WTC11 (cell line): ENCODE measurements at places on chromosomes 6 and 20.
A peak's percentile ranks its signal among the peaks of the same experiment; 100 is the strongest.

DNA sequence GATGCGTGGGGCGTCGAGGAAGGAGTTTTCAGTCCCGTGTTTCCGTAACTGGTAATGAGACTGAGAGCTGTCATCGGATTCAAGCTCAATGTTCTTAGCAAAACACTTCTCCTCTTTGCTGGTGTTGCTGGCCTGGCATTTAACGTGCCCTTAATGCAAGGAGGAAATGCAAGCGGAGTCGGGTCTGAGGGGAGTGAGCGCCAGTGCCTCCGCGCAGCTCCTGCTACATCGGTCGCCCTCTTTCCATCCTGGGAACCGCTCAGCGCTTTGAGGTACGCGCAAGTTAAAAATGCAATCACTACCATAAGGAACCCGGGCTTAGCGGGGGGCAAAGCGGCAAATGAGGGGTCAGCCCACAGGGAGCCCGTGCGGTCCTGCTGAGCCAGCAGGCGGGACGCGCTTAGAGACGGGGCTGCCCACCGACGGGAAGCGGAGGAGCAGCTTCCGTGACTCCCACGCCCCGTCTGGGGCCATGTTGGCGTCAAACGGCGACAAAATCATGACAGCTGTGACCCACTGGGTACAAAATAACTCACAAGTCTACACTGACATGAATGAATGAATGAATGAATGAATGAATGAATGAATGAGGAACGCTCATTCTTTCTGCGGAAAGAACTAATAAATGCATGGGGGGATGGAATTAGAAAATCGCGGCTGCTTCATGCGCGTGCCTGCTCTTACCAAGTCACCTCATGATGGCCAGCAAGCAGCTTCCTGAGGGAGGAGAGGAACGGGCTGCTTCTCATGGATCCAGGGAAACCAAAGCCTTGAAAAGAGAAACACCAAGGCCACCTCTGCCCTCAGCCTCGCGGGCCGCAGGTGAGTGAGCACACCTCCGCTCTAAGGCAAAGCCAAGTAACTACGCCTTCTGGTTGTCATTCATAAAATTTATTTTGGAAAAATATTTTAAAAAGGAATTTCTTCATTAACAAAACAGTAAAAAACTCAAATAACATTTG is 9.3 kb downstream of the DLL1 start:
- H3K4me3 ChIP-seq: peak overlapping the region; percentile 20
- no peak overlapping the region for H3K27ac ChIP-seq
- peaks cover 18% of the 10 kb centered on the region for H3K36me3 ChIP-seq
- peaks cover 79% of the 10 kb centered on the region for H3K27me3 ChIP-seq

DNA sequence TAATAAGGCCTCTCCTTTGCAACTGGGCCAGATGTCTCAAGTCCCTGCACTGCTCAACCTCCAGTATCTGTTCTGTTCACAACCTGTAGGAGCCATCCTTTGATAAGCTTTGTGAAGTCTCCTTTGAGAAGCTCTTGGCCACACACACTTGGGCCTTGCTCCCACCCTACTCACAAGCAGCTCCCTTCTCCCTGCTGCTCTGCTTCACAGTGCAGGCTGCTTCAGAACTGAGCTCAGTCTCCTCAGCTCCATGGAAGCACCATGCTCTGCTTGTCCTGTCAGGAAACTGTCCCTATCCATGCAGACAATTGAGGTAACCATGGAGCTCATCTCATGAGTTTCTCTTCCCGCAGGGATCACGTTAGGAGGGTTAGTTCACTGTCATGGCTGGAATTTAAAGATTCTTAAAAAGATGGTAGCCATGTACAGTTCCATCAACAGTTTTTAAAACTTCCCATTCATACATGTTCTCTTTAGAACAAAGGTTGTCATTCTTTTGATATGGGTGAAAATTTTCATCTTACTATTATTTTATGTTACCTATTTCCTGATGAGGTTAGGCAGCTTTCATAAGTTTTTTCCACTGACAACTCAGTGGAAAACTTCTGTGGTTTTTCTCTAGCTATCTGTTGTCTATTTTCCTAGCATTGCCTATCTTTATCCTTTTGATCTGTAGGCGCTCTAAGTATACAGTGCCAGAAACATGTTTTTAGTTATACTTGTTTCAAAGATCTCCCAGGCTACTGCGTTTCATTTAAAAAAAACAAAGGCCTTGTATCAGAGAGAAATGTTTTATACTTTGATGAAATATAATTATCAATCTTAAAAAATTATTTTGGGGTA is 62.6 kb downstream of the AK9 start:
- H3K27ac ChIP-seq: no peak overlapping the region
- H3K4me1 ChIP-seq: no peaks in the 10 kb centered on the region
- H3K27me3 ChIP-seq: no peaks in the 10 kb centered on the region
- no peak for DNase-seq
- no peak overlapping the region for H3K4me3 ChIP-seq

- peaks cover under 1% of the 10 kb centered on the region; the same call in 1 of the 2 replicates for H3K36me3 ChIP-seq
- no peaks in the 10 kb centered on the region for H3K27me3 ChIP-seq
- DNase-seq: peak; percentile 22
- no peaks in the 10 kb centered on the region for H3K4me1 ChIP-seq
These were observed 11.9 kb downstream of the C6orf89 start for GRCh38 chr6:36897609-36898008.

DNA sequence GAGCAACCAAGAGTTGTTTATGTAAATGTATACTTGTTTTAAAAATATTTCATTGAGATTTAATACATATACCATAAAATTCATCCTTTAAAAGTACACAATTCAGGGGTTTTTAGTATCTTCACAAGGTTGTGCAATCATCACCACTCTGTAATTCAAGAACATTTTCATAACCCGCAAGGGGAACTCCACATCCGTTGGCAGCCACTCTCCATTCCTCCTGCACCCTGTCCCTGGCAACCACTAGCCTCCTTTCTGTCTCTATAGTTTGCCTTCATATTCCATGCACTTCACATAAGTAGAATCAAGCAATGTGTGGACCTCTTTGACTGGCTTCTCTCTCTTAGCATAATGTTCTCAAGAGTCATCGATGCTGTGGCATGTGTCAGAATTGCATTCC is 104.2 kb upstream of the PDE10A start:
- no peaks in the 10 kb centered on the region for H3K4me1 ChIP-seq
- no peaks in the 10 kb centered on the region for H3K36me3 ChIP-seq
- peaks cover 28% of the 10 kb centered on the region for H3K27me3 ChIP-seq
- no peak overlapping the region for H3K4me3 ChIP-seq

DNA sequence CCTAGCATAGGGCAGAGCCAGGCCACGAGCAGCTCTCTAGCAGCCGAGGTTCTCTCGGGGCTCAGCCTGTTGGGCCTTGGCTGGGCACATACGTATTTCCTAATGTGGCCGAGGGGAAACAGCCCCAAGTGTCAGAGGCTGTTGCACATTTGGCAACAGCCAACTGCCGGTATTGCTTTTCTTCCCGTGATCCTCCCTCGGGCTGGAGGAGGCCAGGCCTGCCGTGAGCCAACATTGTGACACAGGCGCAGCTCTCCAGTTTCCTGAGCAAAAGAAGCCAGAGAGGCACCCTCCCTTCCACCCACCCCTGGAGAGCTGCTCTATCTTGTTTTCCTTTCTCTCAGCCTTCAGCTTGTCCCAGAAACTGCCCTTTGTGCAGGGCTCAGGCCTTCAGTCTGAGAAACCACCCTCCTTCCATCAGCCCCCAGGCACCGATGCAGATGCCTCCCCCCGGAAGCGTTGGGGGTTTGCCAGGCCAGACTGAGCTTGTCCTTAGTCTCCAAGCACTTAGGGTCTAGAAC is 5.1 kb upstream of the BPI start:
- H3K4me3 ChIP-seq: no peak overlapping the region
- no peaks in the 10 kb centered on the region for H3K27me3 ChIP-seq
- H3K27ac ChIP-seq: peak overlapping the region; percentile 84; the same call in 1 of the 2 replicates
- peaks cover 13% of the 10 kb centered on the region for H3K4me1 ChIP-seq
